ENCODE measurements at places on chromosomes 7 and 10.

DNA sequence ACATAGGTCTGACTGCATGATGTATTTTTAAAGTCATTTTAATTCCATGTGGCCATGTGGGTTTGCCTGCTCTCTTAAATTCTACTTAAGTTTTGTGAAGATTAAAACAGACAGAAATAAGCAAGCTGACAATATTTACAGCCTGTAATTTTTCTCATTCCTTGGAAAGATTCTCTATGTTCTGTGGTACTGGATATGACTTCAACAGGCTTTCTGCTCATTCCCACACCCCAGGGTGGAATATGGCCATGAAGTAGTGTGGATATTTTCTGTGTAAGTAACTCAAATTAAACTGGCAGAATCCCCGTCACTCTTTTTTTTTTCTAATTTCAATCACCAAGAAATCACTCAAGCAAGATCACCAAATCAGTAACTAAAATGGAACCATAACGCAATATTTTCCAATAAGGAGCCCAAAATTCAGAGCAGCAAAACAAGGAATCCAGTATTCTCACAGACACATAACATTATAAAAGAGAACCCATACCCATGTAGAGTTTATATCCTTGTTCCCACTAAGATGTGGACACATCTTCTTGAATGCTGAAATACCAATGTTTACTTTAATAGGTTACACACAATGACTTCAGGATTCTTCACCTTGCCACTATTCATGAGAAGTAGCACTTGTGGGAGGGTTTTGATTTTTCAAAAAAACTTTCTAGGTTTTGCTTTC is 5.7 kb downstream of the HOXA5 start:
- no peak for DNase-seq

- no peak for DNase-seq
Measured at GRCh38 chr7:84497873-84498272, 303.3 kb upstream of the SEMA3A start.

- no peak for DNase-seq
Measured at GRCh38 chr7:124338861-124339260, 306.0 kb upstream of the TMEM229A start.

- no peak for DNase-seq
Measured at GRCh38 chr7:23938937-23939552, 229.0 kb downstream of the STK31 start.

DNA sequence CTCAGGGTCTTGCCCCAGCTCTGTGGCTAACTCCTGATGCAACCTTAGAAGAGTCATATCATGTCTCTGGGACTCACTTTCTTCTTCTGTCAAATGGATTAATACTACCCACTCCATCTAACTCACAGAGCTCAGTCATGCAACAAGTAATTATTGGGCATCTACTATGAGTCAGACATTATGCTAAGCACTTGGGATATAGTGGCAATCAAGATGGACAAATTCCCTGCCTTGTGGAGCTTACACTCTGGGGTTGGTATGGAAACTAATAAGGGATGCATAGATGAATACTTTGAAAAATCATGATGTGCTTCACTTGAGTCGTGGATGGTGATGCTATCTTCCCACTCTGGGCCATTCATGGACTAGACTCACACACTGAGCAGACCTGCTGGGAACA is 88.9 kb downstream of the KCNMA1 start:
- DNase-seq: no peak

DNA sequence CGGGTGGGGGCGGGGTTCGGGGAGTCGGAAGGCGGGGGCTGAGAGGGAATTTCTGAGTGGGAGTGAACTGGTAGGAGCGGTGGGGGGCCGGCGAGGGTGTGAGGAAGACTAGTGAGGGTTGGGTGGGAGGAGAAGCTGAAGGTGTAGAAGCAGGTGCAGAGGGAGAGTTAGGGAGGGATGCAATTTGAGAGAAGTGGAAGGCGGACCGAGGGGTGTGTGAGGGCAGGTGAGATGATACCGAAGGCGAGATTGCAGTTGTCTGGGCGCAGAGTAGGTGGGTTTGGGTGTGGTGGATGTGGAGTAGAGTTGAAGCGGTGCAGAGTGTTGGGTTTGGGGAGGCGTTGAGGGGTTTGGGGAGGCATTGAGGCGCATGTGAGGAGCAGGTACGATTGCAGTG is 643 bp downstream of the KAT6B start:
- no peak for DNase-seq

- no peak for DNase-seq
Measured at GRCh38 chr10:105950410-105950809, 1214.1 kb downstream of the SORCS1 start.

DNA sequence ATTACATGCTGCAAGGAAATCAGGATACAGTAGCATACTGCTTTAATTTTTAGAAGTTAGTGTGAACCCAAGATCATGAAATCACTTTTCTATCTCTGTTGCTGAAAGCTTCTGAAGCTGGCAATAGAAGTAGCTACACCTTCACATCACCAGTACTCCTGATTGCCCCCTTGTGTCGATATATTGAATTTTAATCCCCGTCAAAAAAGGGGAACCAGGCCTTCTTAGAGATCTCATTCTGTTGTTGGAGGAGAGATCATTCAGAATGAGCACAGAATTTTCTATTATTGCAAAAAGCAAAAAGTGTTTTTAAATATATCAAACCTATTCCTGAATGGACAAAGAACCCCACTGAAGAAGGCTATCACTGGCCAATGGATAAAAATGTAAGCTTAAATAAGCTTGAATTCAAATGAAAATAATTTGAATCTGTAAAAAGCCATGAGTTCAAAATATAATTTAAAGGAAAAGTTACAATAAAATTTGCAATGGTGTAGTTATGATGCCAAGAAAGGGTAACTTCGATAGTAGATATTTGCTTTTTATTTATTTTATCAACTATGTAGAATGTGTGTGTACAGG is 39.7 kb upstream of the TEX47 start:
- DNase-seq: no peak

- no peak for DNase-seq
Measured at GRCh38 chr10:6840201-6840691, 260.2 kb upstream of the PRKCQ start.

DNA sequence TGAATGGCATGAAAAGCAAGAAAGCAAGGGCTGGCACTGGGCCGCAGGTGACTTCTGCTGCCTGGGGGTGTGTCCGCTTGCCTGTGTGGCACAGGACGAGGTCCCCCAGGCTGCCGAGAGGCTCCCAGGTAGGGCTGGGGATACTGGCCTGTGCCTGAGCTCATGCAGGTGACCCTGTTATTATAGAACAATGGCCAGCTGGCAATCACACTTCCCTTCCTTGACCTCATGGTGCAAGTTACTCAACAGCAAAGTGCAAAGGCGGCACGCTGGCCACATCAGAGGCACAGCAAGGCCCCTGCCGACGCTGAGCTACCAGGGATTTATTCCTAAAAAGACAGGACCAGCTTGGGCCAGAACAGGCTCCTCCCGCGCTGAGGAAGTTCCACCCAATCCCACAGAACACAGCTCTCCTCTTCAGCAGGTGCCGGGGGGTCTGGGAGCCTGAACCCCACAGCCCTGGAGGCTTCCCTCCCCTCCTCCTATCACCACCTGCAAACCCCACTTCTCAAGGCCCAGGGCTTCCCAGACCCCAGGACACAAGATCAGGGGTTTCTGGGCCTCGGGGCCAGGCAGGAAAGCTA is 1.4 kb upstream of the ADAM8 start:
- DNase-seq: no peak

GRCh38 chr10:3987143-3987974 is 202.3 kb upstream of the KLF6 start:
- no peak for DNase-seq

- no peak for DNase-seq
Measured at GRCh38 chr7:104758504-104758903, 255.5 kb upstream of the KMT2E start.

DNA sequence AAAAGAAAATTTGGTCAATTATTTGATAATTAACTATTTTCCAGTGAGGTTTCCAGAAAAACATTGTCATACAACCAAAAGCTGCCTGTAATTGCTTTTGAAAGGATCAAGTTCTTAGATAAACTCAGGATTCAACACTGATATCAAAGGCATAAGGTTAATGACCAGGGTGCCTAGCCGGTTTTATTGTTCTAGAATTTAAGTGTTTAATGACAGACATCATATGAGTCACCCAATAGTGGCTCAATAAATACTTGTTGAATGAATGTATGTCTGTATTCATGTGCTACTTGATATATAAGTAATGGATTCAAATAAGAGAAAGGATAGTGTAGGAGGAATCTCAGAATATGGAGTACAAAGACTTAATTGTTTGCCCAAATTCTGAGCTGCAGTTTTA is 196.1 kb upstream of the LRGUK start:
- no peak for DNase-seq

- no peak for DNase-seq
Measured at GRCh38 chr7:7553386-7553785, 13.3 kb upstream of the MIOS start.

DNA sequence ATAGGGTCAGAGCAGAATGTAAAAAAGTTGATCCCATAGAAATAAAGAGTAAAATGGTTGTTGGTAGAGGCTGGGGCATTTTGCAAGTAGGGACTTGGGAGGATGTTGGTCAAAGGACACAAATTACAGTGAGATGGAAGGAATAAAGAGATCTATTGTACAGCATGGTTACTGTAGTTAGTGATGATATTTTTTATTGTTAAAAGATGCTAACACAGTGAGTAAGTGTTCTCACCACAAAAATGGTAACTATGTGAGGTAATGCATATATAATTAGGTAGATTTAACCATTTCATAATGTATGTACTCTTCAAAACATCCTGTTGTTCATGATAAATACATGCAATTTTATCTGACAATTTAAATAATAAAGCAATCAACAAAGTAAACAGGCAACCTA is 280.7 kb upstream of the MAGI2 start:
- no peak for DNase-seq

DNA sequence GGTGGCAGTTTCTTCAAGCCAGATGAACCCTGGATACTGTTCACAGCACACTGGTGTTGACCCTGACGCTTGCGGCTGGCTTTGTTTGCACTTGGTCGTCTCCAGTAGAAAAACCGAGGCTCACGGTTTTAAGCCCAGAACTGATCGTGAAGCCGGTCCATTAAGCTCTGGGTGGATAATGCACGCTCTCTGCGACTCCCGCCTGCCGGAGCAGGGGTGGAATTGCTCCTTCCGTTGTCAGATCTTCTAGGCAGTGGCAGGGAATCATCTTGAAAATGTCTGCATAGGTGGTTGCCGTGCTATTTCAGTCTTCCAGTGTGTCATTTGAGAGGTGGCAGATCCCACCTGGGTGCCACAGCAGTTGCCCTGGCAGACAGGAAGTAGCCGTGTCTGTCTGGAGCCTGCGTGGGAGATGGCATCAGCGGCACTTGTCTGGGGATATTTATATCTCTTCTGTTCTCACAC is 35.9 kb upstream of the AP5Z1 start:
- no peak for DNase-seq

- DNase-seq: no peak
Measured at GRCh38 chr10:59465088-59465487, 102.7 kb upstream of the FAM13C start.

DNA sequence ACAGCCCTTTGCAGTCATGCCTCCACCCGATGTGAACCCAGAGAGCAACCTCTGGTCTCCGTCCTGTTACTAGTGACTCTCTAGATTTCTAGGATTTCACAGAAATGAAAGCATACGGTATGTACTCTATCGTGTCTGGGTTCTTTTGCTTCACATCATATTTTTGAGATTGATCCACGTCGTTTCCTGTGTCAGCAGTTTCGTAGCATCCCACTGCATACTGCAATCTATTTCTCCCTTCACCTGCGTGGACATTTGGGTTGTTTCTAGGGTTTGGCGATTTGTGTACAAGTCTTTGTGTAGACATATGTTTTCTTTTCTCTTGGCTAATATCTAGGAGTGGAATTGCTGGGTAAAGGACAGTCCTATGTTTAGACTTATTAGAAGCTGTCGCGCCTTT is 119.8 kb upstream of the PCBD1 start:
- no peak for DNase-seq

GRCh38 chr7:158759245-158759614 is 54.6 kb upstream of the NCAPG2 start:
- no peak for DNase-seq

GRCh38 chr10:119898577-119898976 is 6.0 kb downstream of the SEC23IP start:
- DNase-seq: no peak

GRCh38 chr10:48786606-48787282 is 102.1 kb downstream of the WDFY4 start:
- no peak for DNase-seq

Data from stimulated activated CD4-positive, alpha-beta T cell treated with anti-CD3 and anti-CD28 coated beads, Interleukin-1b, Interleukin-23, amount 100 ng/mL, for 1 hour (primary cell).